Fibroblast of mammary gland (primary cell): ENCODE measurements at places on chromosomes 7 and 10.

GRCh38 chr7:121313793-121314676, 14.8 kb upstream of the WNT16 start:
- DNase-seq, result peak; percentile 75

- no peak for DNase-seq
Measured at GRCh38 chr10:13231190-13231589, 3.0 kb downstream of the UCMA start.

DNA sequence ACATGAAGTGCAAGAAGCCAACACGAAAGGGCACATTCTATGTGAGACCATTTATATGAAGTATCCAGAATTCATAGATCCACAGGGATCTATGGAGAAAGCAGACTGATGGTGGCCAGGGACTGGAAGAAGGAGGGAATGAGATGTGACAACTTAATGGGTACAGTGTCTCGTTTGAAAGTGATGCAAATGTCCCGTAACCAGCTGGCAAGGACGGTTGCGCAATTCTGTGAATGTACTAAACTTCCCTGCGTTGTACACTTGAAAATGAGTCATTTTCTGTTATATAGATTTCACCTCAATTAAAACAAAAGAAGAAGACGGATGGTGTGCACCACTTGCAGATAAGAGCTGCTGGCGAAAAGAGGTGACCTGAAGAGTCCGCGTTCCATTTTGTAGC, 861.1 kb downstream of the TYW1 start:
- DNase-seq, result no peak

GRCh38 chr7:107922886-107923285, 31.9 kb downstream of the DLD start:
- DNase-seq, result peak; percentile 39

GRCh38 chr10:108975459-108976058, 947.8 kb downstream of the XPNPEP1 start:
- DNase-seq, result no peak
